ENCODE measurements at places on chromosomes 2 and 18.
A peak's percentile ranks its signal among the peaks of the same experiment; 100 is the strongest.

- peak; percentile 7 for DNase-seq
These were observed 13.4 kb downstream of the SERPINB7 start for GRCh38 chr18:63788447-63789096.

DNA sequence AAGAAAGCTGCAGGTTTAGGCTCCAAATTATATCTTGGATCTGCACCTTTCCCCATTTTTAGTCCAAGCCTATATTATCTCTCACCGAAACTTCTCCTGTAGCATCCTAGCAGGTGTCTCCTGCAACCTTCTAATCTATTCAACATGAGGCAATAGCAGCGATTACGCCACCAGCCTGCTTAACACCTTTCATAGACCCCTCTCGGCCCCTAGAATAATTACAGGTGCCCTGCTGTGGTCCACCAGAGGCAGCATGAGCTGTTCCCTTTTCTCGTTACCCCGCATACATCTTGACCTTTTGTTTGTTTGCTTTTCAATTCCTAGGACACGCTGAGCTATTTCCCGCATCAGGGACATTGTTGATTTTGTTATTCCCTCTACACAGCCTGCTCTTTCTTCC, 361.9 kb downstream of the CYRIA start:
- DNase-seq: no peak

DNA sequence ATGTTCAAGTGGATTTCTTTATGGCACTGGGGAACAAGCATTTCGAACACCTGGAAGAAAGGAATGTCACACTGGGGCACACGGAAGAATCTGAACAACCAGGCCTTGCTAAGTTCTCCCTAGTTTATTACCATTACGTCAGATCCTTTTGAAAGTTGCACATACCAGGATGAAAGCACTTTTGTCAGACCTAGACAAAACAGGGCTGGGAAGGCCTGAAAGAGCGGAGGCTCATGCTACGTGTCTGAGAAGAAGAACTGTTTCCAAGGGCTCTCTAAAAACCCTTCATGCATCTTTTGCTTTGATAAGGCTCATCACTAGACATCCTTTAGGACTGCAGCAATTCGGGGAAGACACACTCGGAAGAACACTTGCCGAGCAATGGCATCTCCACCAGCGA, 15.4 kb upstream of the SLC25A52 start:
- no peak for DNase-seq

DNA sequence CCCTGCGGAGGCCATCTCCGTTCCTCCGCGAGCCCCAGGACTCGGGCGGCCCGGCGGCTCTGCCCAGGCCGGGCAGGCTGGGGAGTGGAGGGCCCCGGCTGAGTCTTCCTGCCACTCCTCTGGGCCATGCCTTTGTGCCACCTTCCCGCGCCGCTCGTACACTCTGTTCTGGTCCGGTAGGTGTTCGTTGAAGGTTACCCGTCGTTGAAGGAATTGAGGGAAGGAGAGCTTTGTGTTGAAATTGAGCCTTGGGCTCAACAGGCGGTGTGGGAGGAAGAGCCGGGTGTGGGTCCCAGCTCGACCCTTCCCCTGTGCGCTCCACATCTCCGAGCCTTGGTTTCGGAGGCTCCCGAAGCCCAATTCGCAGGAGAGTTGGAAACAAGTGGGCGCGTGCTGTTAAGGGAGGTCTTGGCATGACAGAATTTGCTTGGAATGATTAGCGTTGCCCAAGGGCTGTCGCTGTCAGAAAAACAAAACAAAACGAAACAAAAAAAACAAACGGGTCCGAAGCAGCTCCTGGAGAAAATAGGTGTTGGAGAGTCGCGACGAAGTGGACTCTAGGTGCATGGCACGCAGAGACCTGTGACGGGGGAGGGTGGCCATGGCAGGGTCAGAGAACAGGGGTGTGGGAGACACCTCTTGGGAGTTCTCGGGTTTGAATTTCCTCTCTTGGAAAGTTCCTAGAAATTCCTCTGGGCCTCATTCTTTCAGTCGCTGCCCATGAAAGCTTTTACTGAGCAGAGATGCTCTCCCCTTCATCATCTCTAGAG, 1.2 kb upstream of the MZT2A start:
- DNase-seq: peak; percentile 22

DNA sequence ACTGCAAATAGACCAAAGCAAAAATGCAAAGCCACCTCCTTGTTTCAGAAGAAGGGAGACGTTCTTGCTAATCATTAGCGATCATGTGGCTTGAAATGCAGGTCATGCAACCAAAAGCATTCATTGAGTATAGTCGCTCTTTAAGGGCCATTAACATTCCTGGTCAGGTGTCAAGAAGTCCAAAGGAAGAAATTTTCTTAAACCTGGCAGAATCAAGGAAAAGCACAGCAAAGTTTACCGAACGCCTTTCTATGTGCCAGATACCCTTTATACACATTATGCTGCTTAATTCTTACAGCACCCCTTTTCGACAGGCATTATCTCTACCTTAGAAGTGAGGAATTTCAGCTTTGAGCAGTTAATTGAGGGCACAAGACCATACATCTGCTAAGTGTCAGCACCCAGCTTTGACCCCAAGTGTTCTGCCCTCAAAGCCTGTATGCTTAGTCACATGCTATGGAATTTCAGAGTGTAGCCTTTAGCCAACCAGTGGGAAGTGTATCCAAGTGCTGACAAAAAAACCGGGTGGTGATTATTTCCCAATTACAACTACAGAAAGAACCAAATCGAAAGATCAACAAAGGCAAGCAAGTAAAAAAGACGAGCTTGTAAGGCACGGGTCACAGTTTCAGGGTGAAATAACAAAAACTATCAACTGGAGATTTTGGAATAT, 70.8 kb downstream of the EPHA4 start:
- no peak for DNase-seq

- no peak for DNase-seq
These were observed 29.3 kb downstream of the TGFA start for GRCh38 chr2:70523996-70524965.

DNA sequence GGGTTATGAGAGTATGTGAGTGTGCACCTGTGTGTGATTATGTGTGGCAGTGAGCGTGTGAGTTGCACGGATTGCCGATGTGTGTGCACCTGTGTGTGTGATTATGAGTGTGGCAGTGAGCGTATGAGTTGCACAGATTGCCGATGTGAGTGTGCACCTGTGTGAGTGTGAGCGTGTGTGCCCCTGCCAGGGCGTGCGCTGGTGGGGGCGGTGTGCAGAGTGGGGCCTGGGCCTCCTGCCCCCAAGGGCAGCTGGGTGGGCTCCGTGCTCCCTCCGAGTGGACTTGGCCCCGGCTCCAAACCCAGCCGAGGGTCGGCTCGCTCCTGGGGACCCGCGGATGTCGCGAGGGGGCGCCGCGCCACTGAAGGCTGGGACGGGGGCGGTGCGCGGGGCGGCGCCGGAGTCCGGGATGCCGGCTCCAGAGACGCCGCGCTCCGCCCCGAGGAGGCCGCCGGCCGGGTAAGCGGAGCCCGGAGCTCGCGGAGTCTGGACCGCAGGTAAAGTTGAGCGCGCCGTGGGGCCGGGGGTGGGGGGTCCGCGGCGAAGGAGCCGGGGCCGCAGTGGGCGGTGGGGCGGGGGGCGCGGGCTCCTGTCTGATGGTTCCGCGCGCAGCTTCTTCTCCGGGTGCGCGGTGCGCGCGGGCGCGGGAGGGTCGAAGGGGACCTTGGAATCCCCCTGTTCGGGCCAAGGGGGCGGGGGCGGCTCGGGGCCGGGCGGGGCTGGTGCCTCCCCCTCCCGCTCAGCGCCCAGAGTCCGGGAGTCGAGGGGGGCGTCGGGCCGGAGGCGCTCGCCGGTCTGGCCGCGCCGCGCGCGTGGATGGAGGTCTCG, at the start of gene KCNG2:
Gene KCNG2 (plus strand): TSS at position 421 of the 828 bp plus-strand sequence. CDS start 65,730 bp downstream, outside the sequence.
- DNase-seq: no peak

GRCh38 chr2:96135621-96136020, 2.7 kb downstream of the ASTL start:
- no peak for DNase-seq

- no peak for DNase-seq
These were observed 154.5 kb upstream of the NDUFV2 start for GRCh38 chr18:8948011-8948410.

DNA sequence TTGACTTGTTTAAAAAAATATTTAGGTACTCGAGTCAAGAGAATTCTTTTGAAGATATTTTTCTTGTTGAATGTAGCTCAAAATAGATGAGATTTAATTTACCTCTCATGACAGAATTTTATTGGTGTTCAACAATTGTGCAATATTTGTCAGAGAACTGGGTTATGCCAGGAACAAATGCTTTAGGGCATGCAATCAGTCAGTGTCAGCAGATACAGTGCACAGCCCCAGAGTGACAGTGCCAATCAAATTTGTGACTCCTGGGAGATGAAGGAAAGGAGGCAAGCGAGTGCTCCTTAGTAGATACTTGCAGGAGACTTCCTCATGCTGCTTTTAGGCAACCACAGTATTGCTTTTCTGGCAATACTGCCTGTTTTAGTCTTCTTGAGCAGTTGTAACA, 81.2 kb upstream of the DSEL start:
- DNase-seq: no peak

DNA sequence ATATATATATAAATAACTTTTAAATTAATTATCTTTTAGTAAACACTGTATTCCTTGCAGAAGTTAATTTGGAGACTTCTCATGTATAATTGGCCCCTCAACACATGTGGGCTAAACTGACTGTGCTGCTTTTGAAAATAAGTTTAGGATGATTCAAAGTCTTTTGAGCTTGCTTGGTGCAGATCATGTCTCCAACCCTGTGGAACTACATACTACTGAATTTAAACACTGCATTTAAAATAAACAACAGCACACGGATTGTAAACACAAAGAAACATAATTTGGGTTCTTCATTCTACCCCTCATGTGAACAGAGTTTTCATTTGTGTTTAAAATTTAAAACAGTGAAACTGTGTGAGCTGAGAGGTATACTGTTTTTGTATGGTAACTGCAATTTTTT, 167.7 kb downstream of the DDX1 start:
- no peak for DNase-seq

DNA sequence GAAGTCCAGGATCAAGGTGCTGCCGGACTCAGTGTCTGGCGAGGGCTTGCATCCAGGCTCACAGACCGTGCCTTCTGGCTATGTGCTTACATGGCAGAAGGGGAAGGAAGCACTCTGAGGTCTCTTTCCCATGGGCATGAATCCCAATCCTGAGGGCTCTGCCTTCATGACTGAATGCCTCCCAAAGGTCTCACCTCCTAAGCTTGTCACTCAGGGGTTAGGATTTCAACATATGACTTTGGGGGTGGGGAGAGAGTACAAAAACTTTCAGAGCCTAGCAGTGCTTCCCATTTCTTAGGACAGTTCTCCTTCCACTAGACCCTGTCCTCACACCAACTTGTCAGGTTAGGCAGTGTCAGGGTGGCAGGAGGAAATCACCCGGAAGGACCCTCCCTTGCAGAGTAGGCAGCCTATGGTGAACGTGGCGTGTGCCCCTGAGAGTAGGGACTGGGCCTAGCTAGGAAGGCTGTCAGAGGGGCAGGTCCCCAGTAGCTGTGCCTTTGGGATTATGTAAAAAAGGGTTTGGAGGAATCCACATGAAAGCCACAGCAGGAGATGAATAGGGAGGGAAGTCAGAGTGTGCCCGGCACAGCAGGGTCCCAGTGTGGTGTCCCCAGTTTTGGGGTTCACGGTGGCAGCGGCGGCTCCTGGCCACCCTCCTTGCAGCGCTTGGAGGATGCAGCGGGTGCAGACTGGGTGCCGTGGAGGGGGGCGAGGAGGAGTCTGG, 233.3 kb downstream of the LDLRAD4 start:
- DNase-seq: no peak

DNA sequence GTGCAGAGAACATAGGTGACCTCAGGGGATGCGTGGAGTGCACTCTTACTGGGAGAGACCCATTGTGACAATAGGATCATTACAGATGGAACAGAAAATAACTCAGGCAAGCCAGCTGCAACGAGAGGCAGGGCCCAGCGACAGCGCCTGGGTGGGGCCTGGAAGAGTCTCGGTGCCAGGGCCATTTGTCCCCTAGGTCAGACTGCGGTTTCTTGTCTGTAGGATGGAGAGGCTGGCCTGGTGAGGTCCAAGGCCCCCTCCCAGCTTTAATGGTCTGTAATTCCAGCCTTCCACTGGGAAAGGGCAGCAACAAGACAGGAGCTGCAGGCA, 208.6 kb upstream of the APCDD1 start:
- no peak for DNase-seq

GRCh38 chr2:44964752-44965236, 23.3 kb downstream of the SIX3 start:
- no peak for DNase-seq

- DNase-seq: no peak
These were observed 579 bp downstream of the LOXL3 start for GRCh38 chr2:74552914-74553811.

GRCh38 chr18:56086786-56087185, 498.8 kb upstream of the TCF4 start:
- no peak for DNase-seq

DNA sequence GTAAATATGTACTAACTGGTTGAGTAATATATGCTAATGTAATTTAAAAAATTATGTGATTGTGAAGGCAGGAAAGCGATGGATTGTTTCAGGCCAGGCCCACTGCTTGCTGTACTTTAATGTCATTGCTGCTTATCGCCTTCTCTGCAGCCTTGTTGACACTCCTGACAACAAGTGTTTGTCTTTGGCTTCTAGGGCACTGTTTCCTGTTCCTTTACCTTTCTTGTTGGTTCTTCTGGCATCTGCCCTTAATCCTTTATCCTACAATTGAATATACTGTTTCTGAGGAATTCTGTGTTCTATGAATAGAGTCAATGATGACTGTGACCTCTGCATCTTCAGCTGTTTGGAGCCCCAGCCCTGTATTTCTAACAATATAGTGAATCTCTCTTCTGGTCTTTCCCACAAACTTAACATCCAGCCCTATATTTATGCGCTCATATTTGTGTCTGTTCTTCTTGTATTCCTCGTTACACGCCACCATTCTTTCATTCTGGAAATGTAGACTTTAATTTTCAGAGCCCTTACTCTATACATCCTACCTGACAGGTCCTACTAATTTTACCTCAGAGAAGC, 17.6 kb downstream of the ACSL3 start:
- no peak for DNase-seq

DNA sequence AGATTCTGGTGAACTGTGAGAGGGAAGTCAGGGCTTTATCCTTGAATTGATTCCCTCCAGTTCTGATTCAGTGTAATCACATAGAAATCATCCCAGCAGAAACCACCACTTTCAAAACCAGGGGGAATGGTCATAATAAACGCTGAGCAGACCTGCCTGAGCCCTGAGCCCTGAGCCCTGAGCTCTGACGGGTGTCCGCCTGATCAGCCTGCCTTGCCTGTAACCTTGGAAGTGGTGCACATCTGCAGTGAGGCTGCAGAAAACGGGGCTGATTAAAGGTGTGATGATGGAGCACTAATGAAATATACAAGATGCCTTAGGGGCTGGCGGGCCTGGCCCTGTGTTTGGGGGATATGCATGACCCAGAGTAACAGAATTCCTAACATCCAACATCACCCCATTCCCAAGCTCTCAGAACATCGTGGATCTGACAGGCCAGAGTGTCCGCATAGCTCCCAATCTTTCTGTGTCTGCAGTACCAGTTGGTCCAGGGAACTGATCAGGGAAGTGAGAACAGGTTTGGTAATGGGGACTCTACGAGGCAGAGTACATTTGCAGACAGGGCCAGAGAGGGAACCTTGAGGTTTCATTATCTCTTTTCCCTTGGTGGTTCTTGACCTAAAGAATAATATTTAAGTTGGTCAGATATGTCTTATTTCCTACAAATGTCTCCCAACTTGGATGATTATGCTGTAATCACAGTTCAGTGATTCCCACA, 37.8 kb downstream of the KCTD18 start:
- DNase-seq: no peak
